Uterus (tissue), 4 donors: ENCODE measurements at places on chromosomes 3 and 15. TPM values are rescaled to one million over a fixed set of nuclear protein-coding genes. Genes with fewer than 3 reads are reported as not detected.

The LRRC2 gene
- total RNA-seq = 3.9 TPM

- no peak for DNase-seq
- H3K27me3 ChIP-seq = no peaks in the 10 kb centered on the region
- no peak overlapping the region for H3K4me3 ChIP-seq
- H3K27ac ChIP-seq = no peak overlapping the region
These were observed 392.9 kb upstream of the ROBO2 start for GRCh38 chr3:76646921-76647562.

DNA sequence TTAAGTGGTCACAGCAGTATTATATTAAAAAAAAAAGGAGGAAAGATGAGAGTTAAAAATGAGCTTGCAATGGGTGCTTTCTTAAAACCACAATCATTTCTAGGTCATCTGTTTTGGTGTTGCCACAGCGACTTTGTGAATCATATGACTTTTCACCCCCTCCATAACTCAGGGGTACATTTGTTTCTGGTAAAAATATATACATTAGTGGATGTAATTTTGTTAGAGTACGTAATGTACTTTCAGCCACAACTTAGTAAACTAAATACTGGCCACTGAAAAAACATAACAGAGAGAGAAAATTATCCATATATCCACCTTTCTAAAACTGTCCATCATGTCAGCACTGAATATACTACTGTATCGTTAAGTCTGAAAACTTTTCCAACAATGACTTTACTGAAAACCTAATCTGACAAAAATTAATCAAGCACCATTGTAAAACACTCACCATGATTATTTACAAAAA is 3.4 kb downstream of the ANKRD28 start:
- H3K27me3 ChIP-seq = no peaks in the 10 kb centered on the region
- peak overlapping the region; percentile 39 for H3K4me3 ChIP-seq
- no peaks in the 10 kb centered on the region for H3K4me1 ChIP-seq
- DNase-seq = no peak
- peak overlapping the region; percentile 95 for H3K27ac ChIP-seq

DNA sequence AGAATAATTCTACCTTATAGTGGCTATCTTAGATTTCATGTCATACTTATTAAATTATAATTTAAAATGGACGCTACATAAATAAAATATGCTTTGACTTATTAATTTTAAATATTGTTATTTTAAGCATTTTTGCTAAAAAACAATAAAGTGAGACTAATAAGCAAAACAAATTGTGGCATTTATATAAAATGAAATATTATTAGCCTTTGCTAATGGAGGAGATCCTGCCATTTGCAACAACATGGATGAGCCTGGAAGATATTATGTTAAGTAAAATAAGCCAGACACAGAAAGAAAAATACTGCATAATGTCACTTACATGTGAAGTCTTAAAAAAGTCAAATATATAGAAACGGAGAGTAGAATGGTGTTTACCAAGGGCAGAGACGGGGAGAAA is 54.8 kb upstream of the PIK3R4 start:
- H3K4me1 ChIP-seq = no peaks in the 10 kb centered on the region
- H3K36me3 ChIP-seq = no peaks in the 10 kb centered on the region
- no peaks in the 10 kb centered on the region for H3K27me3 ChIP-seq

GRCh38 chr15:93247466-93248121 is 158.6 kb upstream of the RGMA start:
- DNase-seq = no peak
- H3K4me1 ChIP-seq = no peaks in the 10 kb centered on the region
- H3K36me3 ChIP-seq = no peaks in the 10 kb centered on the region
- no peaks in the 10 kb centered on the region for H3K27me3 ChIP-seq
- no peak overlapping the region for H3K4me3 ChIP-seq

The CFAP100 gene
- total RNA-seq = 0.98 TPM

DNA sequence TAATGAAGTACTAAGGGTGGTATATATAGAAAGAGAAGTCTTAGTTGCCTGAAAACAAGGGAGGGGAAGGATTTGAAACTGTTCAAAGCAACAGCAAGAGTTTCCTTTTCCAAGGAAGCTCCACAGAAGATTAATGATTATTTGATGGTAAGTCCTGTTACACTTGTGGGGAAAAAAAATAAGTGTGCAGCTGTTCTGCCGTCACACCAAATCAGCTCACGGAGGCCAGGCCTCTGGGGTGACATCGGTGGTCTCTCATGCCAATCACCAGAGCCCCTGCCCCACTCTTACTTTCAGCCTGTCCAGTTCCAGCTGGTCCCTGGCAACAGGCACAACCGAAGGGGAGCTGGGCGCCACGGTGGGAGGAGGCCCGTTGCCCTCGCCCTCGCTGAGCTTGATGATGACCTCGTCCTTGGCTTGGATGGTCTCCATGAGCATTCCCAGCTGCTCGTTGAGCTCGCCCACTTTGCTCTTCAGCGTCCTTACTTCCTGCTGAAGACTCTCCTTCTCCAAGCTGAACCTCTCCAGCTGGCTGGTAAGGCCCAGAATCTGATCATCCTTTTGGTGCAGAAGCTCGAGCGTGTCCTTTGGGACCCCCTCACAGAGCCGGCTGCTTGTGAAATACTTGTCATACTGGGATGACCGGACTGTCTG is 53.5 kb downstream of the TBC1D2B start:
- no peaks in the 10 kb centered on the region for H3K27me3 ChIP-seq
- no peaks in the 10 kb centered on the region for H3K36me3 ChIP-seq
- peak; percentile 71 for DNase-seq
- peak overlapping the region; percentile 61 for H3K27ac ChIP-seq
- H3K4me1 ChIP-seq = peaks cover 10% of the 10 kb centered on the region

The VPS8 gene
- 76.5 TPM for total RNA-seq

GRCh38 chr3:72288955-72289691 is 504.2 kb upstream of the PROK2 start:
- H3K4me1 ChIP-seq = no peaks in the 10 kb centered on the region
- peak overlapping the region; percentile 22 for H3K27ac ChIP-seq
- no peaks in the 10 kb centered on the region for H3K36me3 ChIP-seq
- no peaks in the 10 kb centered on the region for H3K27me3 ChIP-seq
- DNase-seq = peak; percentile 37
- no peak overlapping the region for H3K4me3 ChIP-seq

GRCh38 chr15:41199470-41199869 is 31.1 kb downstream of the EXD1 start:
- H3K27ac ChIP-seq = no peak overlapping the region
- no peaks in the 10 kb centered on the region for H3K36me3 ChIP-seq
- H3K4me3 ChIP-seq = no peak overlapping the region
- no peak for DNase-seq
- no peaks in the 10 kb centered on the region for H3K4me1 ChIP-seq
- H3K27me3 ChIP-seq = no peaks in the 10 kb centered on the region

- DNase-seq = no peak
- H3K4me3 ChIP-seq = no peak overlapping the region
- no peaks in the 10 kb centered on the region for H3K27me3 ChIP-seq
These were observed 12.2 kb downstream of the ALG1L2 start for GRCh38 chr3:130093741-130094391.

- H3K36me3 ChIP-seq = no peaks in the 10 kb centered on the region
- no peak overlapping the region for H3K4me3 ChIP-seq
- no peak overlapping the region for H3K27ac ChIP-seq
- no peak for DNase-seq
These were observed 605.7 kb upstream of the CFAP20DC start for GRCh38 chr3:59655418-59656015.

The PLSCR2 gene
- total RNA-seq = not detected

- no peaks in the 10 kb centered on the region for H3K4me1 ChIP-seq
- no peak overlapping the region for H3K4me3 ChIP-seq
- no peak for DNase-seq
- no peaks in the 10 kb centered on the region for H3K36me3 ChIP-seq
These were observed 5.0 kb downstream of the ZNF385D start for GRCh38 chr3:21745966-21746365.

- H3K4me3 ChIP-seq = no peak overlapping the region
- H3K27me3 ChIP-seq = no peaks in the 10 kb centered on the region
- DNase-seq = no peak
- no peaks in the 10 kb centered on the region for H3K36me3 ChIP-seq
- no peaks in the 10 kb centered on the region for H3K4me1 ChIP-seq
These were observed 17.5 kb downstream of the FHIT start for GRCh38 chr3:61233746-61234145.

- H3K36me3 ChIP-seq = no peaks in the 10 kb centered on the region
- DNase-seq = no peak
- H3K4me1 ChIP-seq = no peaks in the 10 kb centered on the region
- no peaks in the 10 kb centered on the region for H3K27me3 ChIP-seq
- H3K27ac ChIP-seq = no peak overlapping the region
- no peak overlapping the region for H3K4me3 ChIP-seq
These were observed 78.8 kb downstream of the IL5RA start for GRCh38 chr3:3031326-3031725.

The PTH1R gene
- 24.5 TPM for total RNA-seq

DNA sequence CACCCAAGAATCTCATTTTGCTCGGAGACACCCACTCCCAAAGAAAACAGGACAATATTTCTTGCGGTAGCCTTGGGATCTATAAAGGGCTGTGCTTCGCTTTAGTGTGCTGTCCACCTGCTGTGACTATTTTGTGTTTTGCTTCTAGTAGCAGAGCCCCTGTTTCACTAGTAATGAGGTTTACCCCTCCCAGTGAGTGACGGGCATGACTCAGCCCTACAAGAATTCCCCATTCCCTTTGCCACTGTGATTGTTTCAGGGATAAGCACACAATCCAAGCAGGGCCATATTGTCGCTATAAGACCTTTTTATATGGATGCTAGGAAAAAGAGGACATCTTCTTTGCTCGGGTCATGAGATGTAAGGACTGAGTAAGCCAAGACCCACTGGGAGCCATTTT is 62.5 kb upstream of the FOXB1 start:
- H3K36me3 ChIP-seq = no peaks in the 10 kb centered on the region
- no peaks in the 10 kb centered on the region for H3K27me3 ChIP-seq
- no peak overlapping the region for H3K27ac ChIP-seq
- no peak overlapping the region for H3K4me3 ChIP-seq

- H3K4me1 ChIP-seq = peaks cover 11% of the 10 kb centered on the region
- H3K4me3 ChIP-seq = no peak overlapping the region
- H3K27me3 ChIP-seq = no peaks in the 10 kb centered on the region
- H3K36me3 ChIP-seq = no peaks in the 10 kb centered on the region
These were observed 38.5 kb downstream of the MYO5C start for GRCh38 chr15:52256930-52257733.

DNA sequence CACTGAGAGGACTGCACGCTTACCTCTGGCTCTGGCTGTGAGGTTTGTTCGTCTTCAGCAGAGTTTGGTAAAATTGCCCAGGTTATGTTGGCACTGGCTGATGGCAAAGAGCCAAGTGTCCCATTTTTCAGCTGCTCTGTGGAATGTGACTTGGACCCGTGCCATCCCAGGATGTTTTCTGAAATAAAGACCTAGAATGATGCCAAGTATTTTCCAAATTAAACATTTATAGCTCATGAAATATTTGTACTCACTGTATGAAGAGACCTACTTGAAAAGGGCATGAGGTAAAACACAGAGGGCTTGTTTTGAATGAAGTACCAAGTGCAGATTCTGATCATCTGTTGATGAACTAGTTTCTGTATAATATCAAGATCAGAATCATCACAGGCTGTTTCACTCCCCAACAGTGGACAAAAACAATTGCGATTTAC is 200.5 kb downstream of the STT3B start:
- no peak overlapping the region for H3K4me3 ChIP-seq
- H3K36me3 ChIP-seq = no peaks in the 10 kb centered on the region
- H3K4me1 ChIP-seq = no peaks in the 10 kb centered on the region
- H3K27ac ChIP-seq = no peak overlapping the region

The ST8SIA2 gene
- total RNA-seq = not detected
